Stimulated activated CD8-positive, alpha-beta memory T cell treated with anti-CD3 and anti-CD28 coated beads, Interleukin-15, amount 100 ng/mL, for 1 hour (primary cell): ENCODE measurements at places on chromosomes 6 and 20.

DNA sequence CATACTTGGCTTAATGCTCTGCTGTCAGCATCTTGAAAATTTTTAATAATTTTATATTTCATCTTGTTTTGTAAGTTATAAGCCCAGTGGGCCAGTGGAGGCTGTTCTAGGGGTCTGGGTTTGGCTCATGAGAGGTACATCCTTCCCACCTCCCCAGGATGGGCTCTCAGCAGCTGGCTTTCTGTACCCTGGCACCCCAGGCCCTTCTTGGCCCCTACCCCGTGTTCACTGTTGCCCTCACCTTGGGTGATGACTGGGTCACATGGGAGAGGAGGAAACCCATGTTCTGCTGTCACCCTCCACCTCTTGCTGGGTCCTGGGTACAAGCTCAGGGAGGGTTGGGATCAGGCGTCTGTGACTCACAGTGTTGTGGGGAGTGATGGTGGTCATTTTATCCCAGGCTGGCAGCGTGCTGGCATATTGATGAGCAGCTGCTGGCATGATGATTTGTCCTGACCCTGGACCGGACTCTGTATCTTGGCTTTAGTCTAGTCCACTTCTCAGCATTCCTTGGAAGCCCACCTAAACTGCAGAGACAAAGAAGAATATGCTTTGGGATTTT is 34.6 kb downstream of the SLC16A10 start:
- DNase-seq = no peak

DNA sequence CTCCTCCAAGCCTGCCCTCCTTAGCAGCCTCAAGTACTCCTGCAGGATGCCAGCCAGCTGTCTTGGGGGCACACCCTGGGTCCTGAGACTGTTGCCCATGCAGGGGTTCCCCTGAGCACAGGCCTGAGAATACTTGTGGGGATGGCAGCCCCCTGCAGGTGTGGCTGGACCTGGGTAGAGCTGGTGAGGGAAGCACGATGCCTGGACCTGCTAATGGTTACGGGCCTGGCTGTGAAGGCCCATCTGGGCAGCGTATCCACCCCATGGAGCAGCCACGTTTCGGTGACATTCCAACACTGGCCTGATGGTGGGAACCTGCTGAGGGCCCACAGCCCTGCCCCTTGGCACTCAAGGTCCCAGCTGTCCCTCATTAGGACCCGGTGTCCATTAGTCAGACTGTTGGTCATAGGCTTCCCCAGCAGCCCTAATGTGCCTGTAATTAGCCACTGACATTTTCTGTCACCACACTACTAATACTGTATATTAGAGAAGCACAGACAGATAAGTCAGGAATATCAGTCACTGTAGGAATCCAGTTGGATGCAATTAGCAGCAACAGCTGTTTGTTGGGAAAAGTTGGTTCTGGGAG is 20.3 kb downstream of the CCDC167 start:
- no peak for DNase-seq

GRCh38 chr6:1689141-1689540 is 79.4 kb downstream of the FOXC1 start:
- no peak for DNase-seq

GRCh38 chr6:147508866-147509608 is 547 bp downstream of the SAMD5 start:
- no peak for DNase-seq

DNA sequence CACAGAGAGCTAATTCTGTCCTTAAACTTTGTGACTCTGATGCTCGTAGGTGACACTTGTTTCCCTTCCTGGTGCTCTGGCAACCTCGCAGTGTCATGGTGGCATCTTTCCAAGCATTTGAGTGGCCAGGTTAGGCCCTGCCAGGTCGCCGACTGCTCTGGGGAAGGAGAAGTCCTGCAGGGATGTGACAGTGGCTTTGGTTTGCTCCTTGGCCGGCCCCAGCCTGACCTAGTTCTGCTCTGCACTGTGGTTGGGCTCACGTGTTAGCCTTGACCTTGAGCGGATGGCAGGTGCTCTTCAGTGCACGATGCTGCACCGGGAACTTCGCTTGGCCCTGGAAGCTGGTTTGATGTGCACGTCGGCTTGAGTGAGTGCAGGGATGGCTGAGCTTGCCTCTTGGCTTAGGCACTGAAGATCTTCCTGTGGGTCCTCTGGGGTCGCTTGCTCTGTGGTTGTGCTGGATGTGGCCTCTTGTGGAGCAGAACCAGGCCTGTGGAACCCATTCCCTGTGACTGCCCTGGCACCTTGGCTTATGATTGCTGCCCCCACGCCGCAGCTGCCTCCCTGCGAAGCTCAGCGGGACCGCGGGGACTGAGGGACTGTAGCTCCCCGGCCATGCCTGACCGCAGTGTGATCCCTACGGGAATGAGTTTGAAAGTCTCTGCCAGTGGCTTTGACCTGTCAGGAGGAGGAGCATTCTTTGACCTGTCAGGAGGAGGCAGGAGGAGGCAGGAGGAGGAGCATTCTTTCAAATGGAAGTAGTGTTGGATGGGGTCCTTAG is 8.7 kb downstream of the OSBPL2 start:
- DNase-seq = no peak

- no peak for DNase-seq
Observed at GRCh38 chr6:19831358-19831757, 5.8 kb upstream of the ID4 start.

GRCh38 chr6:120608826-120609225 is 725.5 kb downstream of the TBC1D32 start:
- DNase-seq = no peak

- no peak for DNase-seq
Observed at GRCh38 chr6:35485402-35485877, 11.4 kb downstream of the TEAD3 start.

DNA sequence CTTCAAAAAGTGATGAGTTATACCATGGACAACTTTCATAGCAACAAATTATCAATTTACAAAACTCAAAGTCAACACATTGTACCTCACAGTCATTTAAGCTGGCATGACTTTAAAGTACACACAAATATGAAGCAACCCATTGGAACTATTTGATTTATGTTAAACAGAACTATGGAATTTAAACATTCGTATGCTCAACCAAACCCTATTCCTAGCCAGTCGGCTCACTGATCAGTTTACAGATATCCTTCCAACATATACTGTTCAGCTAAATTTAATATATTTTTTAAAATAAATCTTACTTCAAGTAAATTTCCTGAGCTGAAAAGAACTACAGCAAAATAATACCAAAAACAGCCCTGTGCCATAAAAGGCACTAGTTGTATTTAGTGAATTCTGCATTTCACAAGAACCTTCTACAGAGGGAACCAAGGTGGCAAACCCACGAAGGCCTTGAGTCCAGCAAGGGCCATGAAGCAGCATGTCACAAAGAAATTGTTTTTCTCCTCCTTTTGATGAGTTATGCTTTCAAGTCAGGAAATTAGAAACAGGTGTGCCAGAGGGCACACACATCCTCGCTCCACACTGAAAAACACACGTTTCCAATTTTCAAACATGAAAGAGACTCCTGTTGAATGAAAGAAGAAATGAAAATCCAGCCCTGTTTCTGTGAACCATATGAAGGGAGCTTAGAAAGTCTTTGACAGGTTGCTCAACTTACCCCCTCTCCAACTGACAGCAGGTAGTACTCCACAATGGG is 122.8 kb downstream of the TASP1 start:
- no peak for DNase-seq

GRCh38 chr6:131226459-131227157 is 91.3 kb downstream of the AKAP7 start:
- no peak for DNase-seq

- DNase-seq = no peak
Observed at GRCh38 chr6:71334768-71335167, 46.2 kb downstream of the OGFRL1 start.

- DNase-seq = no peak
Observed at GRCh38 chr6:167027772-167028171, 28.6 kb downstream of the CEP43 start.

- no peak for DNase-seq
Observed at GRCh38 chr20:63808964-63809674, 21.9 kb downstream of the ZBTB46 start.

DNA sequence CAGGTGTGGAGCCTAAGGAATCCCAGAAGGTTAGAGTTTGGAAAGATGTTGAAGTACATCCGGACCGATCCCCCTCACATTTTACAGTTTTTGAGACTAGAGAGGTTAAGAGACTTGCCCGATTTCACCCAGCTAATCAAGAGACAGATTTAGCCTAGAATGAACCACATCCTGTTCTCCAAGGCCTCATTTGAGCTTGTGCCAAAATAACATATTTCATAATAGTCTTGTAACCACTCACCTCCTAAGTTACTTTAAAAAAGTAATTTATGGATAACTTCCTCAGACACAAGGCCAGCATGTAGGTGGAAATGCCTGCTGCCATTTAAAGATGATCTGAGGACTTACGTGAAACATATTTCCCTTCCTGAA is 39.8 kb upstream of the ARHGAP18 start:
- DNase-seq = no peak

DNA sequence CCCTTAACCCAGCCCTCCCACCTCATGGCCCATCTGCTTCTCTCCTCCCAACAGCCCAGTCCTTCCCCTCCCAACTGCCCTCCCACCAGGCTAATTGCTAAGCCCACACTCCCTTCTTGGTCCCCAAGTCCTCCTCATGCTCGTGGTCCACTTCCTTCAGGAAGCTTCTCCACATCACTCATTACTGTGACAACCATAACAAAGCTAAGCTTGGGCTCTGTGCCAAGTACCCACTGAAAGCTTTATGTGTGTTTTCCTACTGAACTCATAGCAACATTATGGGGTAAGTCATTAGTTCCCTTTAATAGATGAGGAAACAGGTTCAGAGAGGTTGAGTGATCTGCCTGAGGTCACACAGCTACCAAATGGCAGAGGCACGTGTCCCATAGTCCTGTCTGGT is 16.2 kb downstream of the FRS3 start:
- DNase-seq = no peak

DNA sequence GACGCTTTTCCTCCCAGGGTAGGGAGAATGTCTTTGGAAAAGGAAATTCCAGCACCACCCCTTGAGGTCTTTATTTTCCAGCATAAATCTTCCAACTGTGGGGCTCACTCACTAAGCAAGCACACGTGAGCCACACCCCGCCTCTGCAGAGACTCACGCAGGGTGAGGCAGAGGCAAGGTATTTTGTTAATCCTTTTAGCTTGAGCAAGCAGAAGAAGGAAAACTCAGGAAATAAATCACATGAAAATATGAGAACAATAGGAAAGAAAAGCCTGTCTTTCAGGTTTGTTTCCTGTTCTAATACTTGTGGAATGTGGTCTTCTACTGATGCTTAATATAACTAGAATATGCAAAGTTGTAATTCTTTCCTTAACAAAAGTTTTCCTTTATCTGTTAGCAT is 4.1 kb upstream of the PHACTR2 start:
- no peak for DNase-seq
